Daoy (cell line): ENCODE measurements at places on chromosomes 6 and 20. TPM values are rescaled to one million over a fixed set of nuclear protein-coding genes. Genes with fewer than 3 reads are reported as not detected.

DNA sequence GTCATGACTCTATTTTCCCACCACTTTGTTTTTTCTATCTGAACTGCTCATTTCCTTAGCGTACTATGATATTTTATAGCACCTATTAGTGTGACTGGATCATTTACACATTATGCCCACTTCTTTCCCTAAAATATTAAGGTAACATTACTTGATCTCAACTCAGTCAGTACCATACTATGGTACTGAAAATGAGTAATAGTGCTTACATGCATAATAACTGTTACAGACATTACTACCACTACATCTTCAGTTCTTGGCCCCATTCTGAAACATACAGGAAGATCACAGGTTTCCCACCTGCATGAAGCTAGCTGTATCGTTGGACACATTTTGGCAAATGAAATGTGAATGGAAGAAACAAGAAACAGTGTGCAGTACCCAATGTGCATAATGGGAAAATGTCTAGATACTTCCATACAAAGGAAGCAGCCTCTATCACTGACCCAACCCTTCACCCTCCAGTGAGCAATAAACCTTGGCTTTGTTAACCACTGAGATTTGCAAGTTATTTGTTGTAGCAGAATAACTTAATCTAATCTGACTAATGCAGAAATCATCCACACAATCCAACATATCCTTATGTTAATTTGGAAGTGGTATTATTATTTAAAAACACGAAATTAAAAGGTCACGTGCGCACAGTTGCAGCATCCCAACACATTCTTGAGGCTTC, 108.6 kb upstream of the DOK5 start:
- no peak for DNase-seq

The RUNX2 gene
- total RNA-seq: 11.8 and 13.7 TPM in 2 replicates

The PARD6B gene
- total RNA-seq: 5.2 and 26.0 TPM in 2 replicates

DNA sequence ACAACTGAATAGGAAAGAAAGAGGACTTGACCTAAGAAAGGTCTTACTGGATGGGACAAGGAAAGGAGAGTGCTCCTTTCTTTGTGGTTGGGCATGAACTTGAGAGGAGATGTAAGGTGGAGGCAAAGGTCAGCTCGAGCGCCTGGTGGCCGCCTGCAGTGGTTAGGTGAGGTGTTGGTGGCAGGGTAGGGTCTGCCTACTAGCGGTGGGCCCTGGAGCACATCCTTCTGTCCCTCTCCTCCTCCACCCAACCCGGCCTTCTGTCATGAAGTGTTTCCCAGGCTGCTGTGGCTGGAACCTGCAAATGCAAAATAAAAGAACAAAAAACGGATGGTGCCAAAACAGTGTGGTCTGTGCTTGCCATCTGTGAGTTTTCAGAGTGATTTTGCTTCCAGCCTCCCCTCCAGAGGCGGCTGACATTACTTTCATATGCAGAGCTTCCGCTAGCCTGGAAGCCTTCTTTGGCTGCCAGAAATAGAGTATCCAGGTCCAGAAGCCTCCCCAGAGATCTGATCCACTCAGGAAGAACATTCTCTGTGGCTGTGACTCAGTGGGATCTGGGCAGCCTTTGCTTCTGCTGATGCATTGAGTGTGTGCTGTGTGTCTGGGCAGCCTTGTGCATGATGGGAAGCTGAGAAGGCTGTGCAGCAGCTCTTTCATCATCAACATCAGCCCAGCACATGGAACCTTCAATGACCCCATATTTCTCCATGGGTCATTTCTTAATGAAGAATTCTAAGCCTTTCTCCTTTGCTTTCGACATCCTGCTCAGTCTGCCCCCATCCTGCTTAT, 79.8 kb upstream of the FAM184A start:
- no peak for DNase-seq

DNA sequence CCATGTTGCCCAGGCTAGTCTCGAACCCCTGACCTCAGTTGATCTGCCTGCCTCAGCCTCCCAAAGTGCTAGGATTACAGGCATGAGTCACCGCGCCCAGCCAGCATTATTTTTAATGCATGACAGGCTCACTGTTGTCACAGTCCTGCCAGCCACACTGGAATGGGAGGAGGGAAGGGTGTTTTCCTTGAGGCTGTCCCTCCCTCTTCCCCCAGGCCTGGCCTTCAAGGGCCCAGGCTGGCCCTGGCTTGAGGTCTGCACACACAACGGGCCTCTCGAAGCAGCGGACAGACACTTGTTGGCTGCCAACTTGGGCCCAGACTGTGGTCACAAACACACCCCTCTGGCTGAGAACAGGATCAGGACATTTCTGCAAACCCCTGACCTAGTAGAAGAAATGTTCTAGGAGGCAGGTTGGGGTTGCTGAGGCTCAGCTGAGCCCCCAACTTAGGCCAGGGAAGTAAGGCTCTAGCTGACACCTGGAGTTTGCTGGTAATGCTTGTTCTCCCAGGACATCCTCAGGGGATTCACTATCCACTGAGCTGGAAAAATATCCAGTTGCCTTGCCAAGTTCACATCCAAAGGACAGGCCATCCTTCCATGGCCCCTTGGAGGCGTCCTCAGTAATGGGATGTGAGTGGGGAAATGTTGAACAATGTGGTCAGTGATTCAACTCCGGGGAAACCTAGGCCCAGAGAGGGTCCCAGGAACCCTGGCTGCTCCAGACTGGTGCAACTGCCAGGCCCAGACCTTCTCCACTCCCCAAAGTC, 9.9 kb downstream of the SNTA1 start:
- DNase-seq: peak; percentile 23

GRCh38 chr20:62066339-62066982, 780 bp upstream of the TAF4 start:
- peak; percentile 44 for DNase-seq

The HECA gene
- total RNA-seq: 11.8 and 15.7 TPM in 2 replicates

- DNase-seq: no peak
Observed at GRCh38 chr20:5710551-5710950, 39.6 kb upstream of the SHLD1 start.

DNA sequence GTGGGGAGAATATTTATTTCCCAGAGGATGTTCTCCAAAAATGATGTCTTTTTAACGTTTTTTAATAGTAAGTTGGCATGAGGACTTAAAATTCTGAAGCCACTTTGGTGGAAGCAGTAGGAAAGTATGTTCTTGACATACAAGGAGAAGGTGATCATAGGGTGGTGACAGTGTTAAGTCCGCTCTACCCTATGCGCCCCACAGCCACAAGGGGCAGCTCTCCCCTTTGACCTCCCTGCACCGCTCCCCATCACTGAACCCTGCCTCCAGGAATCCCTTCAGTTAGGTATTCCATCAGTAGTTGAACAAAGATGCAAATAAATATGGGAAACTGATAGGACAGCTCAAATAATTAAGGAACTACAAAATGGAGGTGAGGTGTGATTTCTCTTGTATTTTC, 111.4 kb downstream of the PLEKHG1 start:
- DNase-seq: no peak

The RAD21L1 gene
- 0.63 and 0.86 TPM in 2 replicates for total RNA-seq

The ANKRD66 gene
- total RNA-seq: not detected in 2 replicates

DNA sequence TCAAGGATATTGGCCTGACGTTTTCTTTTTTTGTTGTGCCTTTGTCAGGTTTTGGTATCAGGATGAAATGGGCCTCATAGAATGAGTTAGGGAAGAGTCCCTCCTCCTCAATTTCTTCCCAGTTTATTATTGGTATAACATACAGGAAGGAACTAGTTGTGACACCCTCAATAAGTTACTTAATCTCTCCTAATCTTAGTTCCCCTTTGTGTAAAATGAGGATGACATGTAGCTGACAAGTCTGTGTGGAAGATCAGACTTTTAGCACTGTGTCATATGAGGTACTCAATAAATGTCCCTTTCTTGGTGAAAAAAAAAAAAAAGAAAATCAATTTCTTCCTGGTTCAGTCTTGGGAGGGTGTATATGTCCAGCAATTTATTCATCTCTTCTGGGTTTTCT, 155.8 kb downstream of the PDE7B start:
- DNase-seq: no peak

DNA sequence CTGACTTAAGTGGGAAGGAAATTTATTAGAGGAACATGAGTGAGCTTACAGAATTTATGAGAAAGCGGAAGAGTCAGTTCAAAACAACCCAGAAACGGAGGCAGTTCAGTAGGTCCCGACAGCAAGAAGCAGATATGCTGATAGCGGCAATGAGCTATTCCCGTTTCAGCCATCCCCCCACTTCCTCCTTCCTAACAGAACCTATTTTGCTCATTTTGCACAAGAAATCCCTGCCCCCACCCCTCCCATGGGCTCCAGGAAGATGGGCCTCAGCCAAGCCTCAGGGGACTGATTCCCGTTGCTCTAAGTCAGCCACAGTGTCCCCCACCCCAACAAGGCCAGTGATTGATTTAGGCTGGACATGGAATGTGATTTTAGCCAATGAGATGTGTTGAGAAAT, 157.5 kb downstream of the CEBPB start:
- DNase-seq: no peak

The MCCD1 gene
- total RNA-seq: not detected in 2 replicates

DNA sequence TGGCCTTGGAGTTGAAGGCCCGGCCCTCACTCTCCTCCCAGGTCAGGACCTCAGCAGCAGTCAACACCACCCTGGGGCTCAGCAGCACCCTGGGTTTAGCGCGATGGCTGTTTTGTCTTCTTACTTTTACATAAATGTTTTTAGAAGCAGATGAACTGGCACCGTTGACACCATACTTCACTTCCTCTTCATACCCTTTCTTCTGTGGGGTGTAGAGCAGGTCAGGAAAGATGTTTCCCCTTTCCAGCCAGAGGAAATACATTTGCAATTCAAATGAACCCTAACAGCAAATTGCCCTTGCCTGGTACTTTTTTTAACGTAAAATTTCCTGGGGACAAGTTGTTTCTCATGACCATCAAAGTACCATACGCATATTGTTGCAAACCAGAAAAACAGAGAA, 54.7 kb upstream of the SNX9 start:
- no peak for DNase-seq

DNA sequence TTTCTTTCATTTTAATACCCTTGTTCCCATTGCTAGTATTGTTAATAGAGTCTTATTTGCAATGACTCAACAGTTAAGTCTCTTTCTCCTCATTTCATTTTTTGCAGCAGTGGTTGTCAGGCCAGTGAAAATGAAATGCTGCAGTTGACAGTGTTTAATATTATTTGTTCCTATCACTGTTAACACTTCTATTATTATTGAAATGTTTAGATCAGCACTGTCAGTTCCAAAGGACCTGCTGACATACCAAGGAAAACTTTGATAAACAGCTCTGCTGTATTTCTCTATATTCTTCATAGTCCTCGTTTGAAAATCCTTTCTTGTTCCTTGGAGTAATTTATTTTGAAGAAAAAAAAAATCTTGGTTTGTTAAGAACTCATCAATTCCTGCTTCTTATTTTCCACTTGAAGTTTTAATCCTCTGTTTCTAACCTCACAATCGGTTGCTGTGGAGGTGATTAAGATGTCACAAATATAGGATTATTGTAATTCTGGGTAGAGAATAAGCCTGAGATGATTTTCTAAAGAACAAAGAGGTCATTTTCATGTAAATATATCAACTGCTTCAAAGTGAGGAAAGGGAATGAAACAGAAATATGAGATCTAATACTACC, 1065.9 kb upstream of the CITED2 start:
- DNase-seq: no peak

GRCh38 chr6:162580619-162581018, 146.9 kb downstream of the PRKN start:
- DNase-seq: no peak

DNA sequence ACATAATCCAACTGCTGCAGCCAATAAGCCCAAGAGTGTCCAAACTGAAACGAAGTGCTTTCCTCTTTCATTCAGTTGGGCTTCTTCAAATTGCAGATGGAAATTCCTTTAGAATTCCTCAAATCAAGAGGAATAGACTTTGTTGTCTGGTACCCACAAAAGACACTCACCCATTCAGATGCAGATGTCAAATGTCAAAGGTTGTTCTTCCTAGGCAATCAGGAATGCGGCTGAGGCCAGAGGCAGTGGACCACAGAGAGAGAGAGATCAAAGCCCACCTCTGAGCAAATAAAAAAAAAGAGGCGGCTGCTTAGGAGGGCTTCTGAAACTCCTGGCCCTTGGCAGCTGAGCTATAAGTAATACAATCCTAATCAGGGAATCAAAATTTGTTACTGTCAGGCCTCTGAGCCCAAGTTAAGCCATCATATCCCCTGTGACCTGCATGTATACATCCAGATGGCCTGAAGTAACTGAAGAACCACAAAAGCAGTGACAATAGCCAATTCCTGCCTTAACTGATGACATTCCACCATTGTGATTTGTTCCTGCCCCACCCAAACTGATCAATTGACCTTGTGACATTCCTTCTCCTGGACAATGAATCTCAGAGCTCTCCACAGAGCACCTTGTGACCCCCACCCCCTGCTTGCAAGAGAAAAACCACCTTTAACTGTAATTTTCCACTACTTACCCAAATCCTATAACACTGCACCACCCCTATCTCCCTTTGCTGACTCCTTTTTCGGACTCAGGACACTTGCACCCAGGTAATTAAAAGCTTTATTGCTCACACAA, 303.0 kb upstream of the GJE1 start:
- no peak for DNase-seq

The TRIM40 gene
- not detected in 2 replicates for total RNA-seq

The MYBL2 gene
- total RNA-seq: 30.0 and 48.8 TPM in 2 replicates

The ACSS1 gene
- total RNA-seq: 0.51 and 0.86 TPM in 2 replicates

DNA sequence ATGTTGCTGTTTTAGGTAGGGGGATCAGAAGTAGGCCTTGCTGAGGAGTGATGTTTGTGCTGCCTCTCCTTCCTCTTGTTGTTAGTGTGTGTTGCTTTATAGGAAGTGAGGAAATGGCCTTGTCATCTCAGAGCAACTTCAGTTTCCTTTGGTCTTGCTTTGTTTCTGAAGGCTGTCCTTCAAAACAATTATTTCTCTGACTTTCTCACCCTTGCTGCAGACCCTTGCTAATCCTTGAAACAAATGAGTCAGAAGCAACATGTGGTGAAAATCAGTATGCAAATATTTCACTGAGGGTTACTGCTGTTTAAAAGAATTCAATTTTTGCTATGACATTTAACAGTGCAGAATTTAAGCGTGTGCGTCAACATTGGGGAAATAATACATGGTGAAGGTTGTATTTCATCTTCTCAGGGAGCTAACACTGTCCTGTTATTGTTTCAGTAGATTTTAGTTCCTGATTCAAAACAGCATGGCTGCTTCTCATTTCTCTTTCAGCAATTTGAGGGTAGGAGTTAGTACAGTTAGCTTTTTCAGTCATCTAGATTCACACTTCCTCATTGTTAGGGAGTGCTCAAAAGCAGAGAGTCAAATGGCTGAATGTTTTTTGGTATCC, 13.8 kb downstream of the RNF144B start:
- no peak for DNase-seq
